ENCODE measurements at places on chromosomes 12 and 14.

DNA sequence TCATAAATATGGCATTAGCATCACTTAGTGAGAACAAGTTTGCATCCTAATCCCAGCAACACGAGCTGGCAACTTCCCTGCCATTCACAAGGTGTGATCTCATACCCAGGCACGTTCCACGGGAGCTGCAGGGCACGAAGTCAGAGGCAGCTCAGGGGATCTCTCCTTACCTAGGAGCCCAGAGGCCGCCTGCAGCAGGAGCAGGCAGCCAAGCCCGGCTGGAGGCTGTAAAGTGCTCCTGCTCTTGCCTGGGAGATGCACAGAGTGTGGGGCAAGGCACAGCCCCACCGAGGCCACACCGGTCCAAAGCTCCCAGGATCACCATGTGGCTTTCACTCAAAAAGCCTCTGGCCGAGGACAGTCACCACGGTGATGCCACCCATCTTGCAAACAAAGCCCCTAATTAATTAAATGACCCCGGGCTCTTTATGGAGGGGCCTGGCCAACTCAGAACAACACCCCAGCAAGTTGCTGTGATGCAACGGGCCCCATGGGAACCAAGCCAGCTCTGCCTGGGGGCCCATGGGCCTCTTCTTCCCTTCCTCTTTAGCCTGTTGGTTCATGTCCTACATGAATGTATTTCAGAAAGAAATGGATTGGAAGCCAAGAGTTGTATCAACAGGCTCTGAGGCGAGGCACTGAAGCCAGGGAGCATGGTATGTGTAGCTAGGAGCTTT lies 26.5 kb downstream of the NUAK1 start:
- DNase-seq, result no peak

DNA sequence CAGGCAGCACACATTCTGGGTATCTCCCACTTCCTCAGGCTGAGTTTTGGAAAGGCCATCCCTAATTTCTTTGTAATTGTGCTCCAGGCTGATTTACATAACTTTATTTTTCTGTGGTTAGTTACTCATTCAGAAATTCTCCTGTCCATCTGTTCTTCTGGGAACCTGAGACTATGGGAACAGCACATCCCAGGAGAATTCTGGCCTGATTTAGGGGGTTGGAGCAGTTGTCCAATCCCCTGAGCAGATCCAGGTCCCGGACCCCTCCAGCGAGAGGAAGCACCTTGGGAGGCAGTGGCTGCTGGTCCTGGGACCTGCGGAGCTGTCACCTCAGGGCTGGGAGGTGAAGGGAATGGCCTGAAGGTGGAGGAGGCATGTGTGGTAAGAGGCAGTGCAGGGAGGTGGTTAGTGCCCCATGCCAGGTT lies 40.4 kb downstream of the TSPAN9 start:
- DNase-seq, result no peak

GRCh38 chr12:6764011-6764828 lies 1.9 kb upstream of the PTMS start:
- DNase-seq, result no peak

DNA sequence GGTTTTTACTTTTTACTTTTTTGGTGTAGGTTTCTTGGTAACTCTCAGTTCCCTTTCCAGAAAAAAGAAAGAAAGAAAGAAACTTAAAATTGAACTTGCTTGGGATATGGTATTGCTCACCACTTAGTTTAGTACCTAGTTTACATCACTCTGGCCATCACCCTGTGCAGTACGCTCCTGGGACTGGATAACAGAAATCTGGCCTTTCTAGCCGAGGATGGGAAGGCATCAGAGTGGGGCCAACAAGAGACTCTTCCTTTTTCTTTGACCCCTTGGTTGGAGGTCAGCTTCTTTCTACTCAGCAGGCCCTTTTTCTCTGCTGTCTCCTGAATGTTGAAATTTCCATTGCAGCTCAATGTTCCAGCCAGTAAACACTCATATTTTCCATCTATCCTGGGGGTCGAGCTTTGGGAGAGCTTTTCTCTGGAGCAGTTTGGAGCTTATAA lies 156.6 kb downstream of the TGFB3 start:
- DNase-seq, result no peak

- DNase-seq, result no peak
These were observed 204.6 kb downstream of the BTG1 start for GRCh38 chr12:91940826-91941570.

- no peak for DNase-seq
These were observed 204.0 kb upstream of the FOXN3 start for GRCh38 chr14:89621009-89621421.

DNA sequence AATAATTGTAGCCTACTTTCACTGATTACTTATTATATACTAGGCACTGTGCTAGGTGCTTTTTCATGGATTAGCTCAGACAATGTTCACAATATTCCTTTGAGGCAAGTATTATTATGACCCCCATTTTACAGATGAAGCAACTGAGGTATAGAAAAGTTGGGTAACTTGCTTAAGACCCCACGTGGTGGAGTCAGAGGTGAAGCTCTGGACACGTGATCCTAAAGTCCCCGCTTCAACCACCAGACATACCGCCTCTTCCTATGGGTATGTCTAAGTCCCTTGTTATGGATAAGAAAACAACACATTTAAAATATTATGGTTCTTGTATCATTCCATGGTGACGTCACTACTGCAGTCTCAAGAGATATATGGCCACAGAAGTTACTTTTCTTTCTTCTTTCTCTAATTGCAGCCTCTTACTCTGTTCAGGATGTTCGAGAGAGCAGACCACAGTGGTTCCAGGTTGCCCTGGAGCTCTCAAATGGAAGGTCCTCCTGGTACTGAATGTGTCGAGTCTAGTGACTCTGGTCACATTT lies 157.7 kb downstream of the HELB start:
- no peak for DNase-seq

DNA sequence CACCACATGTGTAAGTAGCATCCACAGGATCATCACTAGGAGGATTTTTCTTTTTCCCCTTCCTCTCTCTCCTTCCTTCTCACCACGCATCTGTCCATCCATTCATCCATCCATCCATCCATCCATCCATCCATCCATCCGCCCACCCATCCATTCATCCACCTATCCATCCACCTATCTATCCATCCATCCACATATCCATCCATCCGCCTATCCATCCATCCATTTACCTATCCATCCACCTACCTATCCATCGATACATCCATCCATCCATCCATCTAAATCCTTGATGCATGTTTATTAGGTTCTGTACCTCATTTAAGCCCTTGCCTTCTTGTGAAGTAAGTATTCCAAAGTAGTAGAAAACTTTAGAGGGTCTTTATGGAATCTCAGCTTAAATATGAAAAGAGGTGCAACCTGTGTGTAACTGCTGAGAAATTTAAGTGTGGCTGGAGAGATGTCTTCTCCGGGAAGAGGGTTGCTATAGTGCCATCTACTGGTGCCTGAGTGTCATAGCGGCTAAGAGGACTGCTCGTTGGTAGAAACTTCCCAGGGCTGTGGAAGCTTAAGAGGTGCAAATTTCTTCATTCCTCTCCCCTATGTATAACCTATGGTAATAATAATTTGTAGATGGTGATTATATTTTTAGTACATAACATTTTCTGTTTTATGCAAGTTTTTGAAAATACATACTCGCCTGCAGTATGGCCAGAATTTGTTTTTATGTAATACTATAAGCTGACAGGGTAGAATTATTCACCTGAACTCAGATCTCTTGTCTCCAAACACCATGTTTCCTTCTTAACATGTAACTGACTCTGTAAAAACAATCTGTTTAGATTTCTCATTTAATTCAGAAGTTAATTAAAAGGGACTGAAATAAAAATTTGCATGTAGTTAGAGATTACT lies 46.0 kb downstream of the MYO1H start:
- DNase-seq, result no peak

DNA sequence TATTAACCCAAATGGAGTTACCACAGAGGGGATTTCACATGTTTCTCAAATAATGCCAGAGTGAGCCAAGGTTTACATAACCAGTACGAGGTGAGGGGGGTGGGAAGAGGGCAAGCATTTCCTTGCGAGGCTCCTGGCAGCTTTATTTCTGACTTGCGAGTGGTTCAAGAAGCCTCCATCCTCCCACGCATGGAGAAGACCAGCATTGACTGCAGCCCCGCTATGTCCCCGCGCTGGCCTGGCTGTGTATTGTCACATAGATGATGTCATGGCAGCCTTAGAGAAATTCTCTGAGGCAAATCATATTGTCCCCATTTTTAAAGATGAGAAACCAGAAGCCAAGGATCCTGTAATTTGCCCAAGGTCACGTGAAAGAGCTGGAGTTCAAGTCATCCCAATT lies 188.2 kb downstream of the CACNA1C start:
- no peak for DNase-seq

DNA sequence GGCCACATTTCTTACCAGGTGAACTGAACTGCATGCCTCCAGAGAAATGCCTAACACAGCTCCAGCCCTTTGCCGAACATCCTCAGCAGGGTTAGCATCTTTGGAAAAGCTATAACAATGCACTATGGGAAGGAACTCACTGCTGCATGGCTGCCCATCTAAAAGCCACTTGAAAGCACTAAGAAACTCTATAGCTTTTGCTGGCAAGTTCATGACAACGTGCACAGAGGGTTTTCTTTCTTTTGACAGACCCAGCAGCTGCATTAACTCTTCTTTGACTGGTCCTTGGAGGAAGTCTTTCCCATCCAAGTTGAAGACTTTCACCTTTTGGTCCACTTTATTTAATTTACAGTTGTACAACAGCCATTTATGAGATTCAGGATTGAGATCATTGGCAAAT lies 5.3 kb downstream of the TRMT5 start:
- DNase-seq, result no peak

- DNase-seq, result no peak
These were observed at the start of gene KLRC4 for GRCh38 chr12:10409392-10409791. Gene KLRC4 (minus strand): TSS chr12:10409757. CDS start chr12:10409575, 182 bp downstream.

Data from activated CD4-positive, CD25-positive, alpha-beta regulatory T cell (primary cell).